ENCODE measurements at places on chromosomes 1 and 21.

DNA sequence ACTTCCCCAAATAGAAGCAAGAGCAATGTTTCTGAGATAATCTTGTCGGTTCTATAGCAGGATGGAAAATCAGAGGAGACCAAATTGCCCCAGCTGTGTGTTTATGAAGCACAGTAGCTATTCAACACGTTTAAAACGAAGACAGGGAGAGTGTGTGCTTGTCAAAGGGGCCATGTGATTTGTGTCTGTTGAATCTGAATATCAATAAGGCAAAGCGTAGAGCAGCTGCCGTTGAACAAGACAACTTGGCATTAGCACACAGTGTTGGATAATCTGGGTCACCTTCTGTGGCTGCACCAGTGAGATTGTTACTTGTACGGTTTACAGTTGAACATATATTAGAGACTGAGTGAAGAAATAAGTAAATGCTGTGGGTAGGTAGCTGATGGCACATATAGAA lies 1.0 kb downstream of the CRB1 start:
- DNase-seq, result no peak

GRCh38 chr1:24801176-24801575 lies 55.9 kb downstream of the CLIC4 start:
- peak; percentile 80 for DNase-seq

DNA sequence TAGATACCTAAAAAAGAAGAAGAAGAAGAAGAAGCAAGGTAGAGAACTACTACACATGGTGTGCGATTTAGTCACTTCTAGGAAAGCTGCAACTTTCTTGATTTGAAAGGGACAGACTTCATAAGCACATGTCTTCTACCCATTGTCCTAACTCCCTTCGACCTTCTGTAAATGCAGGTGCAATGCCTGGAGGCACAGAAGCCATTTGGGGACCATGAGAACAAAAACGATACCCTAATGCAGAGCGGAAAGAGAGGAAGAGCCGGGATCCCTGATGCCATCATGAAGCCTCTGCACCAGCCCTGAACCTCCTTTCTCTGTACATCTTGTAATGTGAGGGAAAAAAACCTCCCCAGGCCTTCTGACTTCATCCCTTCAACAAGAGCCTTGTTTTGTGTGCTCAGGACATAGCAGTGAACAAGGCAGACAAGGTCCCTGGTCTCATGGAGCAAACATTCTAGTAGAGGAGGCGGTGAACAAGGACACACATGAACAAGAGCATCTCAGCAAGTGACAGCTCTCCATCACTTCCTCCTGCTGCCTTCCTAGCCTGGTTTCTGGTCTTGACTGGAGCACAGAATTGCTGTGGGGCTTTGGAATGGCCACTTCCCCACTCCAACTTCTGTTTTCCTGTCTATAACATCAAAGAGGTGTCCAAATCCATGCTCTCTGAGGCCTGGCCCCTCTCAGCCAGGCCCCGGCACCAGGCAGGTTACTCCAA lies 5.5 kb upstream of the LAPTM5 start:
- DNase-seq, result peak; percentile 78

DNA sequence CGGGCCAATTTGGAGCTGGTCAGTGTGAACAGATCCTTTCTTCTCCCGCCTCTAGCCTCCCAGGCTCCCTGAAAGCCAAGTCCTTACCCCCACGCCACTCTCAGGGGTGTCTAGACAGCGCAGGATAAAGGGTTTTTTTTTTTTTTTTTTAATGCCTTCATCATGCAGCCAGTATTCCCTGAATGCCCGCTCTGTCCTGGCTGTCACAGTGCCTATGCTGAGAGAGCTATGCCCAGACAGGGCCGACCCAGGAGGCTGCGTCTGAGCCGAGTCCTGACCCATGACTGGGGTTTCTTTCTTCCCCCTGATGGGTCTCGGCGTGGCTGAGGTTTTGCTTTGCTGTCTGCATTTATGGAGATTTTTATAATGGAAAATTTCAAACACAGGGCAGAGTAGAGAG lies 18.3 kb downstream of the SPSB1 start:
- no peak for DNase-seq

DNA sequence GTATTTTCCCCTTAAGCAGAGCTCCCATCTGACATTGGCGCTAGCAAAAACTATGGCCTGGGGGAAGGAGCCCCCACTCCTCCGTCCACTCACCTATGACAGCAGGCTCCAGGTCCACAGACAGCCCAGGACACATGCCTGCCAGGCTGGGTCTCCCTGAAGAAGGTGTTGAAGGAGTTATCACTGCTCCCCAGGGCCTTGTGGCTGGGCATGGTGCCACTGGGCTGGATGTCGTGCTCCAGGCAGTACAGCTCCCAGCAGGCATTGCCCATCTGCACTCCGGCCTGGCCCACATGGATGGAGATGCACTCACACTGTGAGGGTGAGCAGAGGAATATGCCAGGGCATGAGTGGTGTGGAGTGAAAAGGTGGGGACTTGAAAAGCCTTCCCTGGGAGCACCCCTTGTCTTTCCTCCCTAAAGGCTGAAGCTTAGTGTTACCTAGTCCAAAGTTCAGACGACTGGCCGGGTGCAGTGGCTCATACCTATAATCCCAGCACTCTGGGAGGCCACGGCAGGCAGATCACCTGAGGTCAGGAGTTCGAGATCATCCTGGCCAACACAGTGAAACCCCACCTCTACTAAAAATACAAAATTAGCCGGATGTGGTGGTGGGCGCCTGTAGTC lies 30.0 kb downstream of the RABIF start:
- no peak for DNase-seq

All from suppressor macrophage (primary cell).